ENCODE measurements at places on chromosomes 5 and 9.
A peak's percentile ranks its signal among the peaks of the same experiment; 100 is the strongest.

- DNase-seq: peak; percentile 68
Measured at GRCh38 chr9:2158111-2158610, 143.0 kb downstream of the SMARCA2 start.

GRCh38 chr9:122121391-122121790 is 28.3 kb upstream of the TTLL11 start:
- DNase-seq: no peak

GRCh38 chr9:33180526-33181184 is 13.5 kb upstream of the B4GALT1 start:
- DNase-seq: no peak

DNA sequence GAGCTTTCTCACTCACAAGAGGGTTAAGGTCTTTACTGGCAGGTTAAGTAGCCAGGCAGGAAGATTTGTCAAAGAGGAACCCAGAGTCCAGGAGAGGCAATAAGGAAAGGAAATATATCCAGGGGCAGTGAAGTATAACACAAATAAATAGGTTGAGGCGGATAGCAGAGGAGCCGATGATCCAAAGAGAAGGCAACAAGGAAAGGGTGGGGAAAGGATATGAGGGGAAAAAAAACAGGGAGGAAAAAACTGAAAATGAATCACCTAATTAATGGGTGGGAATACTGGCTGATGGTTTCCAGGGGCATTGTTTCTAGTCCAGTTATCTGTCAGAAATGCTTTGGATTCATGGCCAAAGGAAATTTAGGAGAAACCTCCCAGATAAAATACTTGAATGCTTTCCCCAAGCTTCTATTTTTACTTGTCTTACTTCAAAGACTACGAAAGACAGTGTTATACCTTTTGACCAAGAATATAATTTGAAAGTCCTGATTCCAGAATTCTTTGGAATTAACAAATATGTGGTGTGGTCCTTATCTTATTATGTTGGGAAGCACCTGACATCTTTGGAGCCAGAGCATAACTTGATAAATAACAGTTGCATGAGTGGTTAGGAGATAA is 146.5 kb downstream of the AOPEP start:
- no peak for DNase-seq

DNA sequence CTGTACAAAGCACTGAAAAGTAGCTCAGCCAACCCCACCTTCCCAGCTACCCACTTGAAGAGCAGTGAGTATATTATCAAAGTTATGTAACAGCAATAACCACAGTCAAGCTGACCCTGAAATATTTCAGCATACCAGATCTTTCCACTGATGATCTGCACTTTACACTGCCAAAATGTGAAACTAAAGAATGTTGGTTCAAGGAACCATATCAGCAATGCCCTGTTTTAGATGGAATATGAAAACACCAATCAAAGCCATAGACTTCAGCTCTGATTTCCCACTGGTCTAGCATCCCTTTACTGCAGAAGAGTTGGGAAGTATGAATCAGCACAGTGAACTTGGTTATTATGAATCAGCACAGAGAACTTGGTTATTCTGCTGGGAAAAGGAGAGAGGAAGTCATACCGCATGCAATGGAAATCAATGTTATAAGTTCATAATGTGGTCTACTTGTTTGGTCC is 20.0 kb downstream of the CEMIP2 start:
- DNase-seq: no peak

DNA sequence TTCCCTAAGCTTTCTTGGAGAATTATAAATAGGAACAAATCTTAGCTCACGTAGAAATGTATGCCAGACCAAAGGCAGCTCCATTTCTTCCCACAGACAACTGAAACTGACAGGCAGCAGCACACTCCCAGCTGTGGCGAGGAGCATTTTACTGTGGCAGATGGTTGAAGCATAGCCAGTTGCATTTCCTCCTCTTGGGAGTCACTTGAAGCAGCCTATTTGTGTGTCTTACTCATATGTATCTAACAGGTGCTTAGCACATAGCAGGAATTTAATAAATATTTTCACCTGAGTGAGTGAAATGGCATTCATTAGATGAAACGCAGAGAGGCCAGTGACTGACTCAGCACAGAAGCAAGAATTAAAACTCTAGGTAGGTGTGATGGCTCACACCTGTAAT is 12.3 kb upstream of the MTMR12 start:
- no peak for DNase-seq

GRCh38 chr5:55036477-55036876 is 12.4 kb downstream of the GZMK start:
- DNase-seq: no peak

- DNase-seq: no peak
Measured at GRCh38 chr9:84492366-84493159, 152.0 kb upstream of the SLC28A3 start.

DNA sequence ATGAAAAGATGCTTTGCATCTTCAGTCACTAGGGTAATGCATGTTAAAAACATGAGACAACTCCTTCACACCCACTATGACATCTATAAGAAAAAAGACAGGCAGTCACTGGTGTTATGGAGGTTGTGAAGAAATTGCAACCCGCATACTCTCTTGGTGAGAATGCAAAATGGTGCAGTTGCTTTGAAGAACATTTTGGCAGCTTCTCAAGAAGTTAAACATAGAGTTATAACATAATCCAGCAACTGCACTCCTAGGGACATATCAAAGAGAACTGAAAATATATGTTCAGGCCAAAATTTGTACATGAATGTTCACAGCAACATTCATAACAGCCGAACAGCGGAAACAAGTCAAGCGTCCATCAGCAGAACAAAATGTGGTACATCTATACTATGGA is 46.3 kb upstream of the TBC1D9B start:
- no peak for DNase-seq

GRCh38 chr5:179273441-179274145 is 71.7 kb downstream of the ADAMTS2 start:
- DNase-seq: no peak
